ENCODE measurements at places on chromosomes 5 and 9. TPM values are rescaled to one million over a fixed set of nuclear protein-coding genes. Genes with fewer than 3 reads are reported as not detected.

GRCh38 chr5:128038643-128039042 lies 44.9 kb upstream of the SLC12A2 start:
- DNase-seq: no peak

GRCh38 chr5:103218164-103218563 lies 40.4 kb upstream of the MACIR start:
- DNase-seq: no peak

GRCh38 chr5:154335065-154335448 lies 110.7 kb upstream of the SAP30L start:
- no peak for DNase-seq

- no peak for DNase-seq
These were observed 8.2 kb upstream of the GDNF start for GRCh38 chr5:37847978-37848425.

DNA sequence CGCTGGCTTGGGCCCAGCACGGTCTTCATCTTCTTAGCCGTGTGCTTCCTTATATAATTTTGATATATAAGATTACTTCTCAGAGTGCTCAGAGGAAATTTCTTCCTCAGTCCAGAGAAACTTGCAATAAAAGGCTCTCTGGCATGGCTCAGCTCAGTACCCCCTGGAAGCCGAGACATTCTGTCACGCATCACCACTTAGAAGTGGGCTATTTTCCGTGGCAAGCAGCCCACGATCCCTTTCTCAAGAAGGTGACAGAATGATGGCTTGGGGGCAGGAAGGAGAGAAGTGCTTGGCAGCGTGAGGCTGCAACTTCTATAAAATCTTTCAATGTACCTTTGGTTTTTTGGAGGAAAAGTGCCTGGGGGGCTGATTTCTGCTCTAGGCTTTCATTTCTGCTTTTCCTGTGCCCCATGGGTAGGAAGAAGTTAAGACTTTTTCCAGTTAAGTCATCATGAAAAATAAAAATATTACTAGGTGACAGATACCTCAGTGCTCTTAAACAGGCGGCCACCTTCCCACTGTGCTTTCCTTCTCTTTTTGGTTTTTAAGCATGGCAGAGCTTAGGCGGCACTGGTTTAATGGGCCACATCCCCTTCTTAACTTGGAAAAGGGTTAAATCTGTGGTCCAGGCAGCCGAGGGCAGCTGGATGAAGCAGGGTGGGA lies 104.6 kb downstream of the MVB12B start:
- DNase-seq: no peak

- DNase-seq: no peak
These were observed 12.6 kb upstream of the UGT3A2 start for GRCh38 chr5:36079200-36079781.

GRCh38 chr9:128969491-128969890 lies 22.0 kb downstream of the NUP188 start:
- DNase-seq: no peak

CCDC152 gene
- 0.90 TPM for total RNA-seq

ADAMTS12 gene
- 7.1 TPM for total RNA-seq

Measured in posterior vena cava (tissue), 2 donors.